Muscle of leg (tissue), 16 donors: ENCODE measurements at places on chromosomes 7 and 10.

GRCh38 chr7:91050677-91051076 lies 213.6 kb upstream of the FZD1 start:
- no peak for DNase-seq

DNA sequence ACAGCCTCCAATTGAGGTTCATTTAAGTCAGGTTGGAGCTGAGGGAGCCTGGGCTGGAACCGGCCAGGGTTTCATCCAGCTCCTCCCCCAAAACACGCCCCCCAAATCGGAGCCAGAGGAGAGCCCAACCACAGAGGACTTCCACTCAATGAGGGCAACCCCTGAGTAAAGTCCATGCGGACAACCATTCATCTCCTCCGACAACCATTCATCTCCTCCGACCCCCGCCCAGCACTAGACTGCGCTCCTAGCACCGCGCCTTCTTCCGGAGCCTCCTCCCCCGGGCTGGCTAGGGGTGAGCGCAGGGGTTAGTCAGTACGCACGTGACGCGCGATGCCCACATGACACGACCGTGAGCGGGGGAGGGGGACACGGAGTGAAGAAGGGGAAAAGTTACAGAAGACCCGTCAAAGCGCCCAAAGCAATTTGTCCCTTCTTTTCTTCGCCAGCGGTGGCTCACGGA lies 1.4 kb downstream of the MAGI2 start:
- DNase-seq: peak; percentile 90

DNA sequence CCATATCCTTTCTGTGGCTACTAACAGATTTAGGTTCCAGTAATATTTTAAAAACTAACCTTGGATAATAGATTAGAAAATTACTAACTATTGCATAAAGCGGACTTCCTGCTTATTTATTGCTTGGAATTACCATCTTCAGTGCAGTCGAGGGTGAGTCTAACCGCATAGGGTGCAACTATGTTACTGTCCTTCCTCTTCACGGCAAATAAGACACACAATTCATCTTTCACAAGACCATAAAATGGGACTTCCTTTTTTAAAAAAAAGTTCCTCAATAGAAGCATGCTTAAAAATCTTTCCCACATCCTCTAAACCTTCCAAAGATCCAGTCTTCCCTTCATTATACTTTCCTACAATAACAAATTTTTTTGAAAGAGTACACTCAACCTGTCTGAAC lies 2.1 kb downstream of the SLC25A40 start:
- peak; percentile 24 for DNase-seq

GRCh38 chr7:19690736-19691135 lies 18.1 kb downstream of the POLR1F start:
- no peak for DNase-seq

- DNase-seq: no peak
These were observed 77.7 kb downstream of the HYCC1 start for GRCh38 chr7:22936246-22936645.

GRCh38 chr7:1062296-1063294 lies 18.2 kb downstream of the GPR146 start:
- no peak for DNase-seq

DNA sequence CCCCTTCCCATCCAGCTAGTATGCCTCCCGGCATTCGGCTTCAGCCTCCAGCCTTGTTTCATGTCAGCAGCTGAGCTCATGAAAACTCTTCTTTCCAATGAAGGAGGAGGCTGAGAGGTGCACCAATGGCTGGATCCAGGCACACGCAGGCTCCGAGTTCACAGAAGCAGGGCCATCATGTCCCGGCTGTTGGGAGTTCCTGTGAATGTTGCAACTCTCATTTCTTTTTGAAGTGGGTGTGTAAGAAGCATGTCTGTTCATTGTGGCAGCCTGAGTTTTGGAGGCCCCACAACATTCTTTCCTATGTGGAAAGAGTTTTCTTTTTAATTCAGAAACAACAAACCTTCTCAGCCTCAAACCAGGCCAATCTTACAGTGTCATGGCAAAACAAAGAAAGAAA lies 89.7 kb downstream of the PTPRE start:
- DNase-seq: peak; percentile 45
